ENCODE measurements at places on chromosomes 12 and 14. TPM values are rescaled to one million over a fixed set of nuclear protein-coding genes. Genes with fewer than 3 reads are reported as not detected.

RNASE2 gene
- total RNA-seq: not detected

GYS2 gene
- not detected for total RNA-seq

KRT79 gene
- total RNA-seq: not detected

ATXN3 gene
- 26.7 TPM for total RNA-seq

MYO1A gene
- total RNA-seq: not detected

AHNAK2 gene
- total RNA-seq: 2.3 TPM

SNW1 gene
- total RNA-seq: 97.2 TPM

GRCh38 chr12:52944683-52945388 lies 4.1 kb upstream of the KRT18 start:
- peak overlapping the region; percentile 89 for H3K27ac ChIP-seq
- H3K36me3 ChIP-seq: peaks cover 6% of the 10 kb centered on the region
- H3K4me3 ChIP-seq: no peak overlapping the region
- no peaks in the 10 kb centered on the region for H3K27me3 ChIP-seq

GRCh38 chr12:64480148-64480547 lies 28.2 kb downstream of the TBK1 start:
- H3K4me1 ChIP-seq: no peaks in the 10 kb centered on the region
- no peak overlapping the region for H3K27ac ChIP-seq
- no peak for DNase-seq
- H3K4me3 ChIP-seq: no peak overlapping the region
- H3K36me3 ChIP-seq: peaks cover 26% of the 10 kb centered on the region

DNA sequence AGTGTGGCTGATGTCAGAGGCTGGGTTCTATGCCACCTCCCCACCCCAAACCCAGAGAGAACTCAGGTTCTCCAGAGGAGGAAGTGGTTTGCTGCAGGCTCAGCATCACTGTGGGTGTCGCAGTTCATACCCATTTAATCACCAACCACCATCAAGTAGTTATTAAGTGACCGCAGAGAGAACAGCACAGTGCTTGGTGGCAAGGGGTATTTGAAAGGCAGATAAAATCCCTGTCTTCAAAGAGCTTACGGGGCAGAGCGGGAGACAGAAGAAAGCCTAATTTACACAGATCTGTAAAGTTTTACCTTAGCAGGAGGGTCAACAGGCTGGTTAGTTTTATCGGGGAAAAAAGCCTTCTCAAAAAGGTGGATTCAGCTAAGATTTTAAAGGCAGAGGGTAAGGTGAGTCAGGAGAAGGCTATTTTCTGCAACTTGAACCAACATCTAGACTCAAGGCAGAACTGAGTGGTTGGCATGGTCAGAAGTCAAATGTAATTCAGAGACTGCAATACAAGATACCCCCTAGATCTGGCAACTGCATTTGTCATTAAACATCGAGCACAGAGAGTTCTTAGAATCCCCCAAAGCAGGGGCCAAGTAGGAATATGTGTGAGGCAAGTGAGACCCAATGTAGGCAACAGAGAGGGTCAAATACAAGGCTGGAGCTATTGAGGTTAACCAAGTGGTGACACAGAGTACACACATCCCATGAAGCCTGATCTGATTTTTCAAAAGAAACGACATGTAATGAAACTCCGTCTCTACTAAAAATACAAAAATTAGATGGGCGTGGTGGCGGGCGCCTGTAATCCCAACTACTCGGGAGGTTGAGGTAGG lies 13.2 kb downstream of the PXN start:
- peaks cover 6% of the 10 kb centered on the region for H3K36me3 ChIP-seq
- H3K27ac ChIP-seq: no peak overlapping the region
- H3K27me3 ChIP-seq: no peaks in the 10 kb centered on the region
- DNase-seq: no peak
- H3K4me3 ChIP-seq: no peak overlapping the region

GRCh38 chr12:83016991-83017390 lies 330.3 kb downstream of the TMTC2 start:
- no peak overlapping the region for H3K27ac ChIP-seq
- H3K4me1 ChIP-seq: no peaks in the 10 kb centered on the region
- no peaks in the 10 kb centered on the region for H3K36me3 ChIP-seq

DNA sequence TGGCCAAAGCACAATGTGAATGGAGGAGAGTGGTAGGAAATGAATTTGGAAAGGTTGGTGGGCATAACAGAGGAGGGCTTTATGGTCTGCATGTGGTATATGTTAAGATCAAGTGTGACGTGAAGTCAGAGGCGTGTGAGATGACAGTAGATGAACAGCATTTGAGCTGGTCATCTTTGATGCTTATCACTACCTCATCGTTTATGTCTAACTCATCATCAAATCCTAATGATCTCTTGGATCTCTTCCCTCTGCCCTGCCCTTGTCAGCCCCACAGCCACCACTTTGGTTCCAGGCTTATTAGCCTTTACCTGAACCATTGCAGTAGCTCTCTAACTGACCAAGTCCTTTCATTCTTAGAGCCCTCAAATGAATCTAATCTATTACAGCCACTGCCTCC lies 132.5 kb downstream of the LLPH start:
- no peak overlapping the region for H3K27ac ChIP-seq
- no peaks in the 10 kb centered on the region for H3K4me1 ChIP-seq
- no peak for DNase-seq
- no peaks in the 10 kb centered on the region for H3K27me3 ChIP-seq

GRCh38 chr12:70278945-70279344 lies 35.7 kb downstream of the CNOT2 start:
- DNase-seq: no peak
- H3K27ac ChIP-seq: no peak overlapping the region
- H3K27me3 ChIP-seq: no peaks in the 10 kb centered on the region
- peaks cover 8% of the 10 kb centered on the region for H3K36me3 ChIP-seq

DNA sequence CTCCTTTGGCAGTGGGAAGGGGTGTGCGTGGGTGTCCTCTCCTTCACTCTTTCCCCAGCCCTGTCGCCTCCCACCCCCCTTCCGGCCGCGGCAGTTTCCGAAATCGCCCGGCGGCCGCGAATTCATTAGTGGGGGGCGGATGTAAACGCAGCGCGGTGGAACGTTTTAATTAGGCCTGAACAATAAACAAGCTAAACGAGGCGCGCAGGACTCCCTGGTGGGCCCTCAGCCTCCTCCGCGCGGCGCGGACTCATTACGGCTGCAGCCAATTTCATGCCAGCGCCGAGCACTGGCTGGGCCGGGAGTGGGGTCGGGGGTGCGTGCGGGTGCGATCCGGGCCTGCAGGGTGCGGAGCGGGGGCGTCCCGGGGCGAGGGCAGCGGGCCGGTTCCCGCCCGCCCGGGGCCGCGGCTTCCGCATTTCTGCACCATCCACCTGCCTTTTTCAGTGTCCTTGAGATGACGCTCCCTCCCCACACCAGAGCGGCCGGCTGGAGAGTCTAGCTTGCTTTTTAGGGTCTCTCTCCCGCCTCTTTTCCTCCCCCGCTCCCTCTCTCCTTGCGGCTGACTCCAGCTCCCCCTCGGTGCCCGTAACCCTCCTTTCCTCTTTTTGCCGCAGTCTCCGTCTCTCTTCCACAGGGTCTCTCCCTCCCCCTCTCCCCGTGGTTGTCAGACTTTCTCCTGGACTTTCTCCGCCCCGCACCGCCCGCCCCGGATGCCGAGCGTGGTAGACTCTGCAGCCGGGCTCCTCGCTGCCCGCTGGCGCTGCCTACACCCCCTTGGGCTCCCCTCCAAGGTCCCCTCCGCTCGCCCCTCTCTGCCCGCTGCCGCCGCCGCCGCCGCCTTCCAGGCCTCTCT lies at the start of gene CISTR:
Gene CISTR (minus strand): TSS at position 644 of the 856 bp plus-strand sequence.
- H3K4me1 ChIP-seq: peaks cover 4% of the 10 kb centered on the region
- H3K4me3 ChIP-seq: no peak within 1 kb of the TSS
- peaks cover 59% of the 10 kb centered on the region for H3K27me3 ChIP-seq
- H3K36me3 ChIP-seq: no peaks in the 10 kb centered on the region

DNA sequence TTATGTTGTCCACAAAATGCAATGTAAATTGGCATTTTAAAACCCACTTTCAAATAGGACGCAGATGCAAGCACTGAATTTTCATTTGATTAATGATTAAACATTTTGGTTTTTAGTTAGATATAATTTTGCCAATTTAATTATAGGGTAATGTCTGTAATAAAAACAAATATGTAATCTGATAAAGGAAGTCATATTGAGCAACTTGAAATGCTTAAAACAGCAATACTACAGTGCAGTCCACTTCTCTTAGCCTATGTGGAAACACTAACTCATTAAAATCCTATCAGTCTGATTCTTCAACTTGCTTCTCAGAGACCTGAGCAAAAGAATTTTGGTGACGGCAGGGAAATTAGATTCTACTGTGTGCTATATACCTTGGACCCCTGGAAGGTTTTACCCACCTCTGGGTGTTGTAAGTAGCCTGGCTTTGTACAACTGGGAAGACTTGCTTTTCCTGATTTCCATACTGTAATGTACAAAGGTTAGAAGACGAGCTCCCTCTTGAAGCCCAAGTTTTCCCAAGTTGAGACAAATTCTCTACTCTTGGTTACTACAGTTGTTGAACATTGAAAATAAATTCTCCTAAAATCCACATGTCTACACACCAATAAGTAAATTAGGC lies 4.1 kb downstream of the TRHDE start:
- H3K27ac ChIP-seq: no peak overlapping the region
- H3K36me3 ChIP-seq: no peaks in the 10 kb centered on the region
- no peak for DNase-seq
- peaks cover 10% of the 10 kb centered on the region for H3K27me3 ChIP-seq
- no peaks in the 10 kb centered on the region for H3K4me1 ChIP-seq

GRCh38 chr12:43282106-43282505 lies 269.9 kb downstream of the ADAMTS20 start:
- DNase-seq: no peak
- no peak overlapping the region for H3K27ac ChIP-seq
- H3K4me3 ChIP-seq: no peak overlapping the region

DNA sequence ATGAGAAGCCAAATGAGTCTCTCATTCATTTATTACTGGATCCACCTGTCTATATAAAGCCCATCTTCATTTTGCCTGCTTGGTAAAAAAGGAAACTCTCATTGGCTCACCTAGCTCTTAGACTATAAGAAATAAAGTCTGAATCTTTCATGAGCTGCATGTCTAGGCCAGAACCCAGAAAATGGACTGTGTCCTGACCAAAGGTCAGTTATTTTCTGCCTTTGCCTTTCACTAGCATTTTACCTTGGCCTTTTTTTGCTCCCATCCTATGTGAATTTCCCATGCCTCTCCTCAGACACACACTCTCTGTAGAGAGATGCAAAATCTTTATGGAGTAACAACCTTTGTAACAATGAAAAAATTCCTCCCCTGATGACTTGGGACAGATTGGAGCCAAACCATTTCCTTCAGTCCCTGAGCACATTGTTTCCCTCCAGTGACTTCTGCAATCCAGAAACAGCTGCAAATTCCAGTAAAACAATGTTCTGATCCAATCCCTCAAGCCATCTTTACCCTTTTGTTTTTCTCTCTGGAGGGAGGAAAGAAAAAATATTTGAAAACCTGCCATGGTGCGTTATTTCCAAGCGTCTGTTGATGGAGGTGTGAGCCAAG lies 33.6 kb upstream of the MAP3K9 start:
- H3K36me3 ChIP-seq: no peaks in the 10 kb centered on the region
- H3K27ac ChIP-seq: no peak overlapping the region
- no peak for DNase-seq
- no peaks in the 10 kb centered on the region for H3K27me3 ChIP-seq

DNA sequence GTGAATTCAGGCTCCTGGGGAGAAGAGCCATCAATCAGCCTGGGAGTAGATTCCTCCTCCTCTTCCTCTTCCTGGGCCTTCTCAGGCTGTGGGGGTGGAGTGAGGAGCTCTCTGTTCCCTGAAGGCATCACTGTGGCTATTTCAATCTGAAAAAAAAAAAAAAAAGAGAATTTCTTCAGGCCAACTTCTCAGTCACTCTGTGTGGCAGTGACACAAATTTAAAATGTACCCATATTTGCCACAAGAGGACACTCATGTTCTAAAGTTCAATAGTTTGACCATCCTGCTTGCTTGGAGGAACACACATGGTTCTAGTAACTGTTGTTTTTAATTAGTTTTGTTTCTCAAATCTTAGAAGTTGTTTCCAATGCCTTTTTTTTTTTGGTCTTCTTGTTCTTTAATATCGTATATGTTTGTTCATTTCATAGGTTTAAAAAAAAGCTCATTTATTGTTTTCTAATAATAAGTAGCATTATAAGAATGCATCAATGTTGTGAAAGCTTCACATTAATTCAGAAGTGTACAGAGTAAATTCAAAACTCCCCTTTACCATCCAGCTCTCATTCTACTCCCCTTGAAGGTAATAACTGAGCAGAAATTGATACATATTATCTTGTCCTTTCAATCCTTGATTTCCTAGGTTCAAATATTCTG lies 23.3 kb upstream of the CCER1 start:
- no peak overlapping the region for H3K4me3 ChIP-seq
- H3K4me1 ChIP-seq: no peaks in the 10 kb centered on the region
- peaks cover 17% of the 10 kb centered on the region for H3K27me3 ChIP-seq
- no peak overlapping the region for H3K27ac ChIP-seq
- H3K36me3 ChIP-seq: no peaks in the 10 kb centered on the region

- H3K4me1 ChIP-seq: peaks cover 16% of the 10 kb centered on the region
- H3K27ac ChIP-seq: no peak overlapping the region
- no peaks in the 10 kb centered on the region for H3K27me3 ChIP-seq
- no peak for DNase-seq
These were observed 174.9 kb downstream of the FOXN3 start for GRCh38 chr14:89241934-89242651.

DNA sequence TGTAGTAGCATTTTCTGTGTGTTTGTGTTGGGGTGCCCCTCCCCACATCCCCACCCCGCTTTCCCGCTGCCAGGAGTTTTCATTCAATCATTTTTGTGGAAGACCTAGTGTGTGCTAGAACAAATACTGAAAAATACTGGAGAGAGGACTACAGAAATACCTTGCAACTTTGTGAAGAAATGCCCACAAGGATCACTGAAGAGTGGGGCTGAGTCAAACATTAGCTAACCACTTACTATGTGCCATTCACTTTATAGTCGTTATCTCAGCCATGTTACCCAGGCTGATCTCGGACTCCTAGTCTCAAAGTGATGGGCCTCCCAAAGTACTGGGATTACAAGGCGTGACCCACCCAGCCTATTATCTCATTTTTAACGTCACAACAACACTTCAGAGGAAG lies 559 bp upstream of the LMBR1L start:
- no peaks in the 10 kb centered on the region for H3K27me3 ChIP-seq
- peak overlapping the region; percentile 99 for H3K4me3 ChIP-seq
- H3K4me1 ChIP-seq: peaks cover 5% of the 10 kb centered on the region
- no peak overlapping the region for H3K27ac ChIP-seq

GRCh38 chr12:106839333-106839732 lies 64.9 kb downstream of the RIC8B start:
- no peaks in the 10 kb centered on the region for H3K27me3 ChIP-seq
- DNase-seq: no peak
- no peak overlapping the region for H3K4me3 ChIP-seq
- H3K36me3 ChIP-seq: peaks cover 11% of the 10 kb centered on the region

DNA sequence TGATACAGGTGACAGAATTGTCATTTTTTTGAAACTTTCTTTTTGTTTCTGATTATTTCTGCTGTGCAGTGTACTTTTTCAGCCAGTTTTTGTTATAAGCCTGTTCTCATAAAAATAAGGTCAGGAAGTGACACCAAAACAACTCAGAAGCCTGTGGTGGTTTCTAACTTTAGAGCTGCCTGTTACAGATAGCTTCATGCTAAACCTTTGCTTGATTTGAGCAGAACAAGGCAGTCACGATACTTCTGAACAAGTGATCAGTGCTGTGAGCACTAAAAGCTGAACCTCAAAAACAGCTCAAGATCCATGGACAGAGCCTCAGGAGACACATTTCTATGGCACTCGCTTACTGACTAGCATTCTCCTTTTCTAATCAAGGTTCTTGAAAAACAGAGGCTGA lies 82.0 kb downstream of the PRKCH start:
- no peak overlapping the region for H3K4me3 ChIP-seq
- peaks cover 3% of the 10 kb centered on the region for H3K4me1 ChIP-seq

All from H9 (cell line).